ENCODE measurements at places on chromosomes 5 and 9.

DNA sequence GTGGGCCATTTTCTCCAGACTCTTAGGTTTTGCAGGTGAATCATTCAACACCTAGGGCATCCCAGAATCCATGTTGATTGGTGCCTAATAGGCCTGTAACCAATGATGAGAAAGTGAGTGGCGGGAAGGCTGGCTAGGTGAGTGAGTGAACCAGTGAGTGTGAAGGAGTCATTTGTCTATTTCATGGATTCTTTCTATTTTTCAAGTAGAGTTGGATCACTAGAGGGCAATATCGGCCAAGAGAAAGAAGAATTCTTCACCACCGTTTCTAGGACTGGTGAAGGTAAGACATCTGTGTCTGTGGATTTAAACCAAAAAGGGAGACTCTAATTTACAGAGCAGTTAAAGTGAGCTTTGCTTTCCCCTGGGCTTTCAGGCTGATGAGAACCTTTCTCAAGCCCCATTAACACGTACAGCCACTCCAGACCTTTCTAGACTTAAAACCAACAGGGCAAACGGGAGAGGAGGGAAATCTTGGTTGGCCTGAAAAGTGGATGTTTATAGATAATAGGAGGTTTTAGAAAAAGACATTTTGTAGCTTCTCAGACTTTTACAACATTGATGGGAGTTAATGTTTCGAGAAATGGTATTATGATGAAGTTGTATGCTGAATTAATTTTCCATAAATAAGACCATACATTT is 114.3 kb upstream of the IL12B start:
- ATAC-seq = peak; percentile 60

GRCh38 chr5:67494186-67494855 is 297.7 kb upstream of the CD180 start:
- ATAC-seq = no peak

DNA sequence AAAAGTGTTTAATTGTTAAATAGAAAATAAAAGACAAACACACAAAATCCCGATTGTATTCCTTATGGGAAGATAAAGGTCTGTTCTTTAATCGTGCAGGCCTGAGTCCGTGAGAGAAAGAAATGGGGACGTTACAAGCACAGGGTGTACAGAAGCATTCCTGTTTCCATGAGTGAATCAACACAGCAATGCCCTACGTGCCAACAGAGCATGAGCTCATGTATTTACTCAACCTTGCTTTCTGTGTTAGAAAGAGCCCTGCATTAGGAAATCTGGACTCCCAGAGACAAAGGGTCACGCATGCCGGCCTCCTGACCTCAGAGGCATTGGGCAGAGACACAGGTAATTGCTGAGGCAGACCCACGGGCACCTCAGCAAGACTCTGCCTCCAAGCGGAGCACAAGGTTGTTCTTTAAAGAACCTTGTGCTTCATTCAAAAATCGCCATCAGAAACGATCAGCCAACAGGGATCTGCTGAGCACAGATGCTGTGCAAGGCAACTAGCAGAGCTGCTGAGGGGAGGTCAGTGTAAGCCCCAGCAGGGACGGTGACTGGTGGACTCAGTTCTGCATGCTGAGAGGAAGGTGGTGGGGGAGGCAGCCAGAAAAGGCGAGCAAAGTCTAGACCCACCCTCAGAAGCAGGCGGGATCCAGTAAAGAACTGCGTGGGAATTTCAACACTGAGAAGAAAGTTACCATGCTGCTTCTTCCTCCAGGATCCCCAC is 101.0 kb downstream of the TLE1 start:
- no peak for ATAC-seq

DNA sequence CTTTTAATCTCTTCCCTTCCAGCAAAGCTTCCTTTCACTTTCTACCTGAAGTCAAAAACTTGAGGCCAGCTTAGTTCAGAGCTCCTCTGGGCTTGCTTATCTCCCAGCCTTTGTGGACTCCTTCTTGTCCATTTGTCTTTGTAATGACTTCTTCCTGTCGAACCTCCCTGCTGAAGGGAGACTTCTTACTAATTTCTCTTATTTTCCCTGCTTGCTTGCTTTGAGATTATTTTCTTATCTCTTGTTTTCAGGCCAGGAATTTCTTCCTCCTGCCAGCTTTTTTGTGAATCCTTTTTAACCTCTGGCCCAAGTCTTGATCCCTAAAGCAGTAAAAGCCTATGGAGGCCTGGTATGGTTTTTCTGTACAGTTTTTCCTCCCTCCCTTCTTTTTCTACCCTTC is 46.8 kb upstream of the DHFR start:
- no peak for ATAC-seq

GRCh38 chr9:17160327-17160726 is 25.5 kb downstream of the CNTLN start:
- ATAC-seq = no peak

DNA sequence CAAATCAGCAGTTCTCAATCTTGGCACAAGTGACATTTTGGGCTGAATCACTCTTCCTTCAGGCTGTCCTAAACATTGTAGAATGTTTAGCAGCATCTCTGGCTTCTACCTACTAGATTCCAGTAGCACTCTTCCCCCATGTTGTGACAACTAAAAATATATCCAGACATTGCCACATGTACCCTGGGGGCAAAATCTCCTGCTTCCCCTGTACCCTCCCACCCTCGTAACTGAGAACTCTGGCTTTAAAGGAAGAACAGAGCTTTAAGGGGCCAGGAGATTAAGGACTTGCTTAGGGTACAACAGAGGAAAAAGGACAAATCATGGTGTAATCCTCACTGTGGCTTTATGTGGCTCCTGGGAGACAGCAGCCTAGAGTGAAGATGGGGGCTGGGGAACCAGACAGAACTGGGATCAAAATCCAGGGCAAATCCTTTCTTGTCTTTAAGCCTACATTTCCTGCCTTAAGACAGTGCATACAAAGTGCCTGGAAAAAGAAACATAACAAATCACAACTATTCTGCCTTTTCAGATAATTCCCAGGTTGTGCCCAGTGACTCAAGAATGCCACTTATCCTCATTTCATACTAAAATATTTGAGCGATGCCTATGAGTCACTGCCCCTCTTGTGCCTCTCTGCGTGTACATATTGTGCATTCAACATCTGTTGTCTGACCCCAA is 109.3 kb downstream of the DAPK1 start:
- ATAC-seq = no peak

DNA sequence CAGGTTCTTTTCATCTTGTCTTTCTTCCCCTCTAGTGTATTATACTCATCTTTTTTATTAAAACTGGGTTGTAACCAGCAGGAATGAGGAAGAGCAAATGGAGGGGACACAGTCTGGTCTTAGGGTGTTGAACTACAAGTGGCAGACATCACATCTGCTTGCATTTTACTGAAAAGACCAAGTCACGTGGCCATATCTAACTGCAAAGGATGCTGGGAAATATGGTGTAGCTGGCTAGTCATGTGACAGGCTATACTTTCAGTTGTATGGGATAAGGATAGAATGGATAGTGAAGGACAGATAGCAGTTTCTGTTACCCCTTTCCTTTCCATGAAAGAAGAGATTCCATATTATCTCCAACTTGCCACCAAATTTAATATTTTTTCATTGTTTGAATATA is 13.0 kb upstream of the FGD3 start:
- no peak for ATAC-seq

DNA sequence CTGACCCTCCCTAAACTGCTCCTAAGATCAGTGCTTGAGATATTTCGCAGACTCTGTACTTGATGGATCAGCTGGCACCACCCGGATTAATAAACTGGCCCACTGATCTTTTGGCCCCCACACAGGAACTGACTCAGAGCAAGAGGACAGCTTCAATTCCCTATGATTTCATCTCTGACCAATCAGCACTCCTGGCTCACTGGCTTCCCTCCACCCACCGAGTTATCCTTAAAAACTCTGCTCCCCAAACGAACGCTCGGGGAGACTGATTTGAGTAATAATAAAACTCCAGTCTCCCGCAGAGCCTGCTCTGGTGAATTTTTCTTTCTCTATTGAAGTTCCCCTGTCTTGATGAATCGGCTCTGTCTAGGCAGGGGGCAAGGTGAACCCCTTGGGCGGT is 36.5 kb upstream of the CD180 start:
- no peak for ATAC-seq

GRCh38 chr9:116320290-116320689 is 166.7 kb downstream of the PAPPA start:
- ATAC-seq = no peak

GRCh38 chr9:133690081-133690561 is 48.0 kb downstream of the SARDH start:
- ATAC-seq = no peak

GRCh38 chr5:56515011-56515410 is 281.9 kb upstream of the ANKRD55 start:
- ATAC-seq = no peak

DNA sequence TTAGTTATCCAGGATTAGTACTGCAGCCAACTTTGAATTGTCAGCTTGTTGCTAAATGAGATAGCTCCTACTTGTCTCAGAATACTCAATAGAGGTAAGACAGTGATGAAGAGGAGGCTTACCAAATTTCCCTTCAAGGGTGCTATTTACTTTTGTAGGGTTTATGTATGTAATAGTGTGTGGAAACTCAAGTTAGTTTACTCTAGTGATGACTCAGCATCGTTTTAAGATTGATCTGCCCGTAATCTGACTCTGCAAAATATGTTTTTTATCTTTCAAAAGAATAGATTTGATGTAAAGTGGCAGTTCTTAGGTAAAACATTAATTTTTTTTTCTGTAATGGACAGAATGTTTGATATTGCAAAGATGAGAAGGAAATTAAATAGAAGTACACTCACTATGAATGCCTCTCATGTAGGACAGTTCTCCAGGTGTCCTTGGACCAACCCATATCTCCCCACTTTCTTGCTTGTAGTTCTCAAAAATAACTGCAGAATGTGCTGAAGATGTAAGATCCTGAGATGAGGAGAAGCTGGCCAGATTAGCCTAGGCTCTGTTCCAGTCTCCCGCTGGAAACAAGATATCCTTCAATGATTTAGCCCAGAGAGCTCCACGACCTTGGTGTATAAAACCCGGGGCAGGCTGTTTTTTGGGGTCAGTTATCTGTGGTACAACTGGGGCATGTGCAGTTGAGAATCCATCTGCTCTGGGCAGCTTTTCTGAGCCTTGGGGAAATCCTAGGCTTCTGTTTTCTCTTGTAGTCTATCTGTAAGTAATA is 24.4 kb upstream of the MROH2B start:
- ATAC-seq = no peak

DNA sequence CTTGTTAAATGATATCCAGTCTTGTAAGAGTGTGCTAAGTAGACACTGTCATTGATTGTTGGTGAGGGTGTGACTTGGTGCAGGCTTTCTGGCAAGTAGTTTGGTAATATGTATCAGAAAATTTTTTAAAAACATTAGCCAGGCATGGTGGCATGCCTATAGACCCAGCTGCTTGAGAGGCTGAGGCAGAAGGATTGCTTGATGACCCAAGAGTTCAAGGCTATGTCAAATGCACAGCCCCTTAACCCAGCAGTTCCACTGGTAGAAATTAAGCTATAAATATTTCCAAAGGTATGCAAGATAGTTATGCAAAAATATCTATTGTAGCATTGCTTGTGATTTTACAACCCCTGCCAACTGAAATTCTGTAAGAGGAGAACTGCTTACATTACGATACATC is 24.2 kb downstream of the ZBTB43 start:
- no peak for ATAC-seq

DNA sequence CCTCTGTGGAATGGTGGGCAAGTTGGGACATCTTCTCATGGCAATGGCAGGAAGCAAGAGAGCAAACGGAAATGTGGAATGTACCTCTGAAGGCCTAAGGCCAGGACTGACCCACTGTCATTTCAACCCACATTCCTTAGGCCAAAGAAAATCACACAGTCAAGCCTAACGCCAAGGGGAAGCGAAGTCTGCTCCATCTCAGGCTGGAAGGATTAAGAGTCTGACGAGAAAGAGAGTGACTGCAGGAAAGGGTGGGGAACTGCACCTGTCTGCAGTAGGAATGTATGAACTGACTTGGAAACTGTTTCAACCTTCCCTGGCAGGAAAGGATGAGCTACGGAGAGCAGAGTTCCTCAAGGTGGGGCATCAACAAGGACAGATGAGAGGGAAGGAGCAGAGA is 90.2 kb upstream of the TAS2R1 start:
- no peak for ATAC-seq

GRCh38 chr5:127849408-127849807 is 146.2 kb downstream of the CCDC192 start:
- ATAC-seq = no peak

- no peak for ATAC-seq
Observed at GRCh38 chr5:102278231-102278630, 17.9 kb downstream of the SLCO4C1 start.

GRCh38 chr5:9197881-9198260 is 348.0 kb downstream of the SEMA5A start:
- no peak for ATAC-seq

- ATAC-seq = no peak
Observed at GRCh38 chr9:4220346-4220745, 79.5 kb downstream of the GLIS3 start.

GRCh38 chr5:121748686-121749085 is 103.0 kb upstream of the FTMT start:
- no peak for ATAC-seq

DNA sequence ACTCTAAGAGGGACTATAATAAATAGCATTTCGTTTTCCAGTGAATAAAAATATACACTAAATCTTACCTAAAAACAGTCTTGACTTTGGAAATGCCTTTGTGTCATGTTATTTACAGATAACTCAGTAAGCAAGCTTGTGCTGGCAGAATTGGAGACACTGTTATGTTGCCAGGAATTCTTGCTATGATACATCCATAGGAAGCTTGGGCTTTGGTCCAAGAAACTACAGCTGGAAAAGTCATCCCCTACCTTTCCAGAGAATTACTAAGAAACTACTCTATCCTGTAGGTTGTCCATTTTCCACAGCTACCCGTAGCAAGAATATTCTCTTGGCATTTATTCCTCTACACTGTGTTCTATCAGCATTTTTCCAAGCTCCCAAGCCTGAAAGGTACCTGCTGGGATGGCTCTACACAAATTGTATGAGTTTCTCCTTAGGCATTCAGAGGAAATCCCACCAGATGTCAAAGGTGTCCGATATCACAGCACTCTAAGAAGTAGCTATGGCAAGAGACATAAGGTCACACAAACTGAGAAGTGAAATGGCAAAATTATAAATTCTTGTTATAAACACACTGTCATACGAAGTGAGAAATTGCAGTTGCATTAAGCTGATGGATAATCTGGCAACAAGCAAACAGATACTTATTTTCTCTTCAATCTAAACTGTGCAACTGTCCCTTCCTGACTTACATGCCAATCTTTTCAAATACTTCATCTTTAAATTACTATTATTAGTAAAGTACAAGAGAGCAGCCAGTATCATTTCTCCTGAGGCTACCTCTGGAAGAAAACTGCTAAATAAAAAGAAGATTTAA is 68.5 kb downstream of the MCTP1 start:
- no peak for ATAC-seq

GRCh38 chr5:85320495-85320894 is 935.8 kb upstream of the EDIL3 start:
- ATAC-seq = no peak

DNA sequence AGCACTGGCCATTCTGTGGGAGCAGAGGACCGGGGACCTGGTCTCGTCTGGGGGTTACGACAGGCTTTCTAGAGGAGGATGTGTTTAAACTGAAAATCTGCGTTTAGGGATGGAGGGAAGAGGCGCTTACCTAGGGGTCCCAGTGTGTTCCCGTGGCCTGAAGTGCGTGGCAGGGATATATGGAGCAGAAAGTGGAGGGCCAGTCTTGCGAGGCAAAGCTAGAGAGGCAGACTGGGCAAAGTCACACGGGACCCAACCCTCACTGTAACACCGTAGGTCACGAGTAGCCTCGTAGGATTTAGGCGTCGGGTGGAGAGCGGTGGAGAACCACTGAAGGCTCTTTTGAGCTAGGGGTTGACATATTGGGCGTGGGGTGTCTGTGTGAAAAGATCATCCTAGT is 32.8 kb upstream of the POMT1 start:
- ATAC-seq = no peak

- ATAC-seq = no peak
Observed at GRCh38 chr5:67731886-67732285, 483.7 kb upstream of the PIK3R1 start.

All from activated CD4-positive, CD25-positive, alpha-beta regulatory T cell treated with anti-CD3 and anti-CD28 coated beads, Interleukin-2, amount 50 U/mL, for 24 hours (primary cell).